ENCODE measurements at places on chromosomes 4 and X.

- DNase-seq, result no peak
Observed at GRCh38 chr4:47694322-47694721, 143.5 kb downstream of the CORIN start.

DNA sequence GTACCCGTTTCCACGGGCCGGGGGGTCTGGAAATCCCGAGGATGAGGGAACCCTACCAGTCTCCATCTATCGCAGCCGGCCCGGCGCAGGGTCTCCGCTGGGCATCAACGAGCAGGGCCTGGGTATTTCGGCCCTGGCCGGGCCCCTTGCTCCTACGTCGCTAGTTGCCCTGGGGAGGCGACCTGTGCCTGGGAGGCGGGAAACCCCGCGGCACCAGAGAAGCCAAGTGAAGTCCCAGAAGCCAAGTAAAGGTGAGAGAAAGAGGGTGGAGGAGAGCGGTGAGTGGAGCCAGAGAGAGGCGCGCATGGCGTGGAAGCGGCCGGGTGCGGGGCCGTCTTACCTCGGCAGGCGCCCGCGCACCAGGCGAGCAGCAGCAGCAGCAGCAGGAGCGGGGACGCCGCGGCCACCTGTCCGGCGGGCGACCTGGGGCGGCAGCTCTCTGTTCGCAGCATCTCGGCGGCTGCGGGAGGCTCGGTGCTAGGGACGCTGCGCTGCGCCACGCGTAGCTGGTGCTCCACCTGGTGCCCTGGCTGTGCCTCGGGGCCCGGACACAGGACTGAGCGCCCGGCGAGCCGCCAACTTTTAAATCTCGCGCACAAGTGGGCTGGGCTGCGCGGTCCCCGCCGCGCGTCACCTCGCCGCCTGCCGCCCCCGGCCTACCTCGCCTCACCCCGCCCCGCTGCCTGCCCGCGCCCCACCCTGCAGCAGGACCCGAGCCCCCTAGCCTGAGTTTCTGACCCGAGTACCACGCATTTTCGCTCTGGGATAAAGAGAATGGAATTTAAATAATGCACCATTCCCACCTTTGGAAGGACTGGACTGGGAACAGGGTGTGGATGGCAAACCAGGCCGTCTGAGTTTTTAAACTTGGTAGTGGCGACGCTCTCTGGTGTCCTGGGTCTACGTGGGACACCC, at the start of gene NMU:
Gene NMU, minus strand, starts transcription at position 558 of the 915 bp plus-strand sequence. Its CDS starts 106 bp downstream, at position 452.
- DNase-seq, result peak; percentile 79

GRCh38 chr4:123997776-123998449, 601.3 kb downstream of the SPRY1 start:
- no peak for DNase-seq

DNA sequence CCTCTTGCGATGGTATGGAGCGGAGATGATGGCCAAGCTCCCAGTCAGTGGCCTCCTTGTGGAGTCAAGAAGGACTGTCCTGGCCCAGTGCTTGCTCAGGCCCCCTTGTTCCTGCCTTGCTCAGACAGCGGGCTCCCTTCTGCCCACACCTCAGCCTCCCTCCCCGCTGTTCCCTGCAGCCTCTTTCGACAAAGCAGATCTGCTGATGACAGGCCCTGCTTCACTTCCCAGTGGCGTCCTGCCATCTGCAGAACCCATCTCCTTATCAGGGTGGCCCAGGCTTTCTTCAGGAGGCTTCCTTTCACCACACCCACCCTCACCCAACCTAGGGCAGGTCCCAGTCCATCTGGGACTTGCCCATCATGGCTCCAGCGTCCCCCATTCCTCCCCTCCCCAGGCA, 80.0 kb downstream of the CLDN34 start:
- DNase-seq, result no peak

DNA sequence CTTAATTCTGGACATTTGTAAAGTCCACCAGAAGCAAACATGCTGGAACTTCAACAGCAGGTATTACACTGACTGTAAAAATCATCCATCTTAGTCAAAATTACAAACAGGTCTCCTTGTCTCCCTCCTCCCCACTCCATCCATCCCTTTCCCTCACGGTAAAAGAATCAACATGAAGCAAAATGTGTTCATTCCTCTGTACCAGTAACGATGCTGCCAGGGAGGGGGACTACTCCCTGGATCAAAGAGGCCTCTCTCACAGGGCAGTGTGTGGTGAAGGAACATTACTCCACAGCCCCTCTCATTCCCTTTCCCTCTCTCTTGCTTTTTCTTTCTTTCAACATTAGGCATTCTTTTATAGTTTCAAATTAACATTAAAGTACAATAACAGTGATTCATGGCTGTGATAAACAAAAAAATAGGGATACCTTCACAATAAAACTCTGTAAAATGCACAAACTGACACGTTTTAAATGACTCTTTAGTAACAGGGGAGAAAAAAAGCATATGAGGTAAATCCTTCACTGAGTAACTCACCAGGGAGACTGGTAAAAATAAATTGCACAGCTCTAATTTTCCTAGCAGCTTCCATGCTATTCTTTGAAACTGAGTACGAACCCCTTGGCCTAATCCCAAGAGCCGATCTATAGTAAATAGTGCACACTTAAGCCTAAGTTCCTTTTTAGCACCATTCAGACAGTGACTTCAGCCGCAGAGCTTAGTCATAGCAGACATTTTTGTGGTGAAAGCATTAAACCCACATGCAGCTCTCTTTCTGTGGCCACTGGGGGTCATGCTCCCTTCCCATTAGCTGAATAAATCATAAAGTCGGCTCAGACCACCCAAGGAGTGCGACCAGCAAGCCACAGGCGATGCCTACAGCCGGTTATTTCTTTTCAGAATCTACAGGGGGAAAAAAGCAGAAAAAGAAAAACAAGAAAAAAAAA, 215.6 kb upstream of the GYPA start:
- peak; percentile 88 for DNase-seq

- DNase-seq, result no peak
Observed at GRCh38 chr4:67451464-67451863, 93.8 kb downstream of the CENPC start.

GRCh38 chrX:149205937-149206336, 299.2 kb downstream of the IDS start:
- DNase-seq, result no peak

All from neural progenitor cell (in vitro differentiated cells).